ENCODE measurements at places on chromosomes 5 and 9.

- no peak for DNase-seq
Observed at GRCh38 chr9:15155323-15155722, 151.7 kb downstream of the TTC39B start.

GRCh38 chr5:158268286-158268685 lies 409.3 kb upstream of the CLINT1 start:
- DNase-seq: no peak

DNA sequence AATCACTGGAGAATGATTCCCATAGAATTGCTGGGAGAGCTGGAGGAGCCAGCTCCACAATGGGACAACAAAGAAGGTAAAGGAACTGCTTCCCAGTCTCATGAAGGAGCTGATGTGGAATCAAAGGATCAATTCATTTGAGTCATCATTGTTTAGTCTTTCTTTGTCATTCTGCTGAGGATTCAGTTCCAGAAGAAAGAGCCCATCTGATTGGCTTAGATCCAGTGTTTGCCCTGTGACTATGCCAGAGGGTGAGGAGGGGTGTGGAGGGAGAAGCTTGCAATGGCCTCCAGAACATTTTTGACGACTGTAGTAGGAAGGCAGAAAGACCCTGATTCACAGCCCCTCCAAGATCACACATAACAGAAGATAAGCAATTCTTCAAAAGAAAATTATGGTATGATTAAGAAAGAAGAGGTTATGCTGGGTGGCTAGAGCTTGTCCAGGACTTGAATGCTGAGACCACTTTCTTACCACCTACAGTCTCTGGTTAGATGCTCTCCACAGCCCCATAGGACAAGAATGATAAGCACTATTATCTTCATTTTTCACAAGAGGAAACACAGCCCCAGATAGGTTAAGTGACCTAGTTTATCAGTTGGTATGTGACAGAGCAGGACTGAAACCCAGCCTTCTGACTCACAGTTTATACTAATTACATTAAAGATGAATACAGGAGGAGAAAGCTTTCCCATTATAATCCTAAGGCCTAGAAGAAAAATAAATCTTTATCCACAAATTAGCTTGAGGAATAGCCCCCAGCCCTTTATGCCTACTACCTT lies 363.1 kb downstream of the PRELID2 start:
- DNase-seq: no peak

- no peak for DNase-seq
Observed at GRCh38 chr5:165714598-165714997, 2209.2 kb downstream of the MAT2B start.

DNA sequence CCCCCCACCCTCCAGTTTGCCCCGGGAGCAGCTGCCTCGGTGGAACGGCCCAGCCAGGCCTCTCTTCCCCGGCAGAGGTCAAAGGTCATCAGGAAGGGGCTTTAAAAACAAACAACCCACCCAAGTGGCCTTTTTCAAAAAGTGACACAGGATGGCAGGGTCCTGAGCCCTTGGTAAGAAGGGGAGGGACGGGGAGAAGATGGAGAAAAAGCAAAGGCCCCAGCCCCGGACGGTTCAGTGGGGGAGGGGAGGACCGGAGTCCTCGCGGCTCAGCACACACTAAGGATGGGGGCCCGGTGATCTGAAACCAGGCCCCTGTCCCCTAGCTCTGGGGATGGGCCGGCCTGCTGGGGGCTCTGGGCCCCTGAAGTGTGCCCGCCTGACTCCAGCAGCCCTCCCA lies 1.1 kb downstream of the PRRX2 start:
- no peak for DNase-seq

GRCh38 chr9:116059466-116059865 lies 94.1 kb upstream of the PAPPA start:
- DNase-seq: no peak

- DNase-seq: no peak
Observed at GRCh38 chr9:91089405-91090129, 272.2 kb downstream of the AUH start.

- no peak for DNase-seq
Observed at GRCh38 chr9:97840521-97840920, 12.5 kb upstream of the FOXE1 start.

DNA sequence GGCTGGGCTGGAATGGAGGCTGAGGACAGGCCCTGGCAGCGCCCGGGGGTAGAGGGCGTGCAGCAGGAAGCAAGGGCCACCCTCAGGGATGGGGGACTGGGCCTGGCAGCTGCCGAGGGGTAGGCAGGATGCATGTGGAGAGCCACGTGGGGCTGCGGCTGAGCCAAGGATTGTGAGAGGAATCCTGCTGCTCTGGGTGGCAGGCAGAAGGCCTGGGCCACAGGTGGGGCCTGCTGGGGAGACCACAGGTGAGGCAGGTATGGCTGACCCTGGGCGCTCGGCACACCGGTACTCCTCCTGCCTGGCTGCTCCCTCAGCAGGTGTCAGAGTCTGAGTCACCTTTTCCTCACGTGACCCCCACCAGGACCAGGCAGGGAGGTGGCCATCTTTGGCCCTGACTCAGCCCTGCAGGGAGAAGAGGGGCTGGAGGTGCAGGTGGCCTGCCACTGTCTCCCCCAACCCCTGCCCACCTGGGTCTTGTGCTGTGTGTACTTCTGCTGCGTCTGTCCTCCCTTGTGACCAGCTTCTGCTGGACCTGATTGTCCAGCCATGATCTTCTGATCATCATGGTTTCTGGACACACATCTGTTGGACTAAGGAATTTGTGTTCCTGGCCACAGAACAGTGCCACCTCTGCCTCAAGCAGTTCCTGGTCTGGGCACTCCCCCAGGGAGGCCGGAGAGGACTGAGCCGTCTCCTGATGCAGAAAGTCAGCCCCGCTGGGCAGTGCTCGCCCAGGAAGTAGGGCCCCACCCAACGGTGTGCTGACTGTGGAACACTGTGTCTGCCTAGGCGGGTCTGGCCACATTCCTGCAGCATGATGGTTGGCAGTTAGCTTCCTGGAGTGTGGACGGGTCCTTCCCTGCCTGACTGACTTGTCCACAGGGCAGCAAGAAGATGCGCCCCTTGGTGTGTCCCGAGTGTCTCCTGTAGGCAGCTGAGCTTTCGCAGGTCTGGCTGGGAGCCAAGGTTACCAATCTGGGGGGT lies 6.4 kb downstream of the ARRDC1 start:
- no peak for DNase-seq

DNA sequence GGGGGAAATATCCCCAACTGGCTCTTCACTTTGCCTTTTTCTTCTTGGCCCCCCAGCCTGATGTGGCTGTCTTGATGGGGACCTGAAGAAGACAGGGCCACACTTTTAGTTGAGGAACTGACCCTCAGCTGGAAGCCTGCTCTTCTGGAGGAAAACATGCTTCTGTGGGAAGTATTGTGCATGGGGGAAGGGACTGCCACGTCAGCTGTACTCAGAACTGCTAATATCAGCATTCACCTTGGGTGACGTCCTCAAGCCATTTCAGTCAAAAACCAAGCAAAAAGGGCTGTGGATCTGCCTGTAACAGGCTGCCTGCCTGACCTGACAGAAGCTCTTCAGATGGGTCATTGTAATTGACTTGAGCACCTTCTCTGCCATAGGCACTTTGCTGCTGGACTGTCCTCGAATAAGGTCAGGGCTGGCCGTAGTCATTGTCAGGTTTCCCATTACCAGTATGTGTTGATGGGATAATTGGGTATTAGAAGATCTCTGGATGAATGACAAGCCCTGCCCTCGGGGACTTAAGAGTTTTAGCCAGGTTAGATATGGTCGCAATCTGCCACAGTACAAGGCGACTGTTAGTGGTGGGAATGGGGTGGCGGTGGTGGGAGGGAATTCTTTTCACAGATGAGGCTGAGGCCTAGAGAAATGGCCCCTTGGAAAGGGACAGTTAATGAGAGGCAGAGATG lies 10.4 kb downstream of the RAI14 start:
- no peak for DNase-seq

DNA sequence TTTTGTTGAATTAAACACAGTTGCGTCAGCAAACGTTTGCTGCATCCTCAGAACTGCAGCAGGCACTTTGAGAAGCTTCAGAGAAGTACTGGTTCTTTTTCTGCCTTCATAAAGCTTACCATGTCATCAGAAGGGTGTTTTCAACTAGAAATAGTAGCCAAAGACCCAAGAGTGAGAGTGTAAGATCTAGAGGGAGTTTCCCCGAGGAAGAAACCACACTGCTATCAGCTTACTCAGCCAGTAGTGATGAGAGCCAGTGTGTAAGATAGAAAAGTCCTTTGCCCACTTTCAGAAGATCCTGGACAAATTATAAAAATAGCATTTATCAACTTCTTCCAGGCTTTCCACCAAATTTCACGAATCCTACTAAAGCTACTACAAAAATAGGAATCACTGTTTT lies 154.5 kb downstream of the PAPPA start:
- DNase-seq: no peak

DNA sequence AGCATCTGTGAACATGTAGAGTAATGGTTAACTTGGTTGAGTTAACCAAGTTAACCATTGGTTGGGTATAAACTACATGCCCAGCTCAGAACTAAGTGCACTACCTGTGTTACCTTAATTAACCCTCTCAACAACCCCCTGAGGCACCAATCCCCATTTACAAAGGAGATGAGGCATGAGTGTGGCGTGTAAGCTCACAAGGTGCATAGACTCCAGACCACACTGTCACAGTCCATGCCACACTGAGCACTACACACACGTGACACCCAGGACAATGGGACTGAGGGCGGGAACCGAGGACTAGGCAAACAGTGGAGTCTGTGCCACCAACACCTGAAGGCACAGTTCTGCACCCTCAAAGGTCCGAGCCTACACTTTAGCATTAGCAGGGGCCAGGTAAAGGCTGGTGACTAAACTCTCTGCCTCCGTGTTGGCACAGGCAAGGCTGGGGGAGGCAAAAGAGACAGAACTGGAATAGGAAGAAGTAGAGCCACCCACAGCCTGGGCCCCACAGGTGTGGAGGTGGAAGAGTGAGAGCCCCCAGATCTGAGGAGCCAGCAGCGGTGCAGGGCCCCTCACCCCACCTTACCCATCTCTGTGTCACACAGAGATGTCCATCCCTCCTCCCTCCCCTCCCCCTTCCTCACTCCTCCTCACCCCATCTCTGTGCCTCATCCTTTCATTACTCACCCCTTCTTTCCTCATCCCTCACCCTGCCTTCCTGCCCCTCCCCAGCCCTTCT lies 2.2 kb upstream of the DNAJB5 start:
- DNase-seq: no peak

- no peak for DNase-seq
Observed at GRCh38 chr9:91488341-91488740, 64.7 kb upstream of the NFIL3 start.

GRCh38 chr9:8890695-8891094 lies 1091.1 kb upstream of the DMAC1 start:
- DNase-seq: no peak

DNA sequence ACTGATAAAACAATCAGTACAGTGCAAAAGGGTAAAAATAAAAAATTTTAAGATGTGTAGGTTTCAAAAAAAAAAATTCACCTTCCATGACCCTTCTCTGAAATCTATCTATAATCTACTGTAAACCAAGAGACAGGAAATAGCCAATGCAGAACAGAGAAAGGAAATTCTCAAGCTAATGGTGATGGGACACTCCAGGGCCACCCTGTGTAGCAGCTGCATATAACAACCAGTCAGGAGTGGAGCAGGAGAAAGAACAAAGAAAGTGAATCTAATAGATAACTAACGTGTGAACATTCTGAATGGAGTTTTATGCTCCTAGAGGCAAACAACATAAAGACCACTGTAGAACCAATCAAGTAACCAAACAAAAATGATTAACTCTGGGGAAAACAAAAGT lies 16.6 kb downstream of the SPTLC1 start:
- DNase-seq: no peak

DNA sequence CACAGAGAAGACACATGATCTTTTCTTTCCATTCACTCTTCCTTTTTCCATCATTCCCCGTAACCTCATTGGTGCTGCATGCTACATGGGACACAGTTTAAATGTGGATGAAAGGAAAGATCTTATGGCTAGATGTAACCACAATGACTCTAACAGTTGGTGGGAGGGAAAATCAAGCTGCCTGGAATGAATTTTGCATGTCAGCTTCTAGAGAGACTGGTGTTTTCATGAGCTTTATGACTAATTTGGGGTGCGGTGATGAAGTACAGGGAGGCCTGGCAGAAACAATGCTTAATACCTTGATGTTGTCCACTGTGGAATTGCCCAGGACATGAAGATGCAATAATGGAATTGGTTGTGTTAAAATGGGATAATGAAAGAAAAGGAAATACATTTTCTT lies 55.9 kb upstream of the MYO10 start:
- DNase-seq: no peak

DNA sequence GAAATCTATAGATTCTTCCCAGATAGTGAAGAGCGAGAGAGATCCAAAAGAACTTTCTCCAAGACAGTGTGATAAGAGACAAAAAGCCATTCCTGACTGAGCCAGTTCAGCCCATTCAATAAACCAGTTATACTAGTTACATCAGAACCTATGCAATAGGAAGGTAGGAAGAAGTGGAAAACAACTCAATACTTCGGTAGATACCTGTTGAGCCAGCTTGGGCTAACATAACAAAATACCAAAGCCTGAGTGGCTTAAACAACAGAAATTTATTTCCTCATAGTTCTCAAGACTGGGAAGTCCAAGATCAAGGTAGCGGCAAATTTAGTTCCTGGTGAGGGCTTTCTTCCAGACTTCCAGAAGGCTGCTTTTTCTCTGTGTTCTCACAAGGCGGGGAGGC lies 214.5 kb upstream of the GRAMD2B start:
- DNase-seq: no peak

GRCh38 chr5:16809395-16810207 lies 126.5 kb downstream of the MYO10 start:
- no peak for DNase-seq

GRCh38 chr5:142670804-142671203 lies 15.1 kb downstream of the FGF1 start:
- DNase-seq: no peak

GRCh38 chr5:43412156-43412555 lies at the start of gene CCL28:
CCL28 (minus strand) TSS chr5:43412391; CDS start chr5:43412316, 75 bp downstream.
- DNase-seq: no peak

- DNase-seq: no peak
Observed at GRCh38 chr5:95317085-95317484, 32.2 kb upstream of the MCTP1 start.

- DNase-seq: no peak
Observed at GRCh38 chr9:106675780-106676179, 187.2 kb upstream of the ZNF462 start.

Measured in progenitor cell of endocrine pancreas (in vitro differentiated cells).